GM23338 (cell line): ENCODE measurements at places on chromosomes 1 and 21. TPM values are rescaled to one million over a fixed set of nuclear protein-coding genes. Genes with fewer than 3 reads are reported as not detected.

- no peak overlapping the region for H3K27ac ChIP-seq
- DNase-seq, result no peak
- H3K36me3 ChIP-seq, result no peaks in the 10 kb centered on the region
- H3K4me3 ChIP-seq, result peak overlapping the region; percentile 53
- H3K4me1 ChIP-seq, result peaks cover 69% of the 10 kb centered on the region
- H3K27me3 ChIP-seq, result peaks cover 100% of the 10 kb centered on the region
These were observed 7.6 kb downstream of the SIM2 start for GRCh38 chr21:36706482-36706852.

Gene TMPRSS15
- total RNA-seq, result not detected in 2 replicates

- no peaks in the 10 kb centered on the region for H3K4me1 ChIP-seq
- H3K36me3 ChIP-seq, result no peaks in the 10 kb centered on the region
- H3K27me3 ChIP-seq, result no peaks in the 10 kb centered on the region
- no peak for DNase-seq
These were observed 159.5 kb downstream of the ETS2 start for GRCh38 chr21:38965241-38965640.

- no peak overlapping the region for H3K4me3 ChIP-seq
- no peaks in the 10 kb centered on the region for H3K36me3 ChIP-seq
- H3K27ac ChIP-seq, result no peak overlapping the region
These were observed 121.5 kb downstream of the XCL2 start for GRCh38 chr1:168422203-168422847.

GRCh38 chr1:16938351-16939321, 16.9 kb downstream of the CROCC start:
- peak overlapping the region; percentile 54 for H3K4me3 ChIP-seq
- no peaks in the 10 kb centered on the region for H3K27me3 ChIP-seq
- H3K27ac ChIP-seq, result peak overlapping the region; percentile 84; the same call in 1 of the 2 replicates
- peaks cover 7% of the 10 kb centered on the region for H3K4me1 ChIP-seq
- peak; percentile 96 for DNase-seq

GRCh38 chr1:13461977-13462376, 51.7 kb downstream of the PRAMEF20 start:
- H3K4me1 ChIP-seq, result no peaks in the 10 kb centered on the region
- no peaks in the 10 kb centered on the region for H3K36me3 ChIP-seq
- H3K27ac ChIP-seq, result no peak overlapping the region
- H3K27me3 ChIP-seq, result no peaks in the 10 kb centered on the region

- no peak overlapping the region for H3K4me3 ChIP-seq
- H3K36me3 ChIP-seq, result no peaks in the 10 kb centered on the region
- H3K4me1 ChIP-seq, result peaks cover 12% of the 10 kb centered on the region
- no peak for DNase-seq
- H3K27ac ChIP-seq, result no peak overlapping the region
These were observed 13.3 kb downstream of the LIX1L start for GRCh38 chr1:145944532-145944931.

DNA sequence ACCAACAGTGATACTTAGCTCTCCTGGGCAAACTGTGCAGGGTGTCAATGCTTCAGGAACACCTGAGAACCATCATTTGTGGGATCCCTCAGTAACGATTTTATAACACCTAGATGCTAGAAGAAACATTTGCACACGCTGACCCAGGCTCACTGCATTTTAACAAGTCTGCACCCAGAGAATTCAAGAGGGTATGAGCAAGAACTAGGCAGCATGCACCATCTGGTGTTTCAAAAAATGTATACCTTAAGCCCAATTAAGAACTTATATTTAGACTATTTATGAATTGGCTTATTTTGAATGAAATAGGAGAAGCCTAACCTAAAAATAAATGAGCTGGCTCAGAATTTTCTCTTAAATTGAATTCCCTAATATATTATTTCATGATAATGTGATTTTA, 400.5 kb downstream of the GPATCH2 start:
- no peaks in the 10 kb centered on the region for H3K36me3 ChIP-seq
- H3K27me3 ChIP-seq, result no peaks in the 10 kb centered on the region
- H3K27ac ChIP-seq, result no peak overlapping the region
- no peak overlapping the region for H3K4me3 ChIP-seq

- no peaks in the 10 kb centered on the region for H3K27me3 ChIP-seq
- H3K27ac ChIP-seq, result no peak overlapping the region
- no peak overlapping the region for H3K4me3 ChIP-seq
- H3K4me1 ChIP-seq, result no peaks in the 10 kb centered on the region
- peak; percentile 20 for DNase-seq
- no peaks in the 10 kb centered on the region for H3K36me3 ChIP-seq
These were observed 143.8 kb downstream of the DAB1 start for GRCh38 chr1:57279909-57280666.

GRCh38 chr1:178145605-178146004, 51.7 kb downstream of the RASAL2 start:
- no peak overlapping the region for H3K27ac ChIP-seq
- DNase-seq, result no peak
- no peaks in the 10 kb centered on the region for H3K27me3 ChIP-seq
- no peaks in the 10 kb centered on the region for H3K36me3 ChIP-seq
- H3K4me3 ChIP-seq, result no peak overlapping the region
- H3K4me1 ChIP-seq, result peaks cover 31% of the 10 kb centered on the region

Gene CYP4A11
- not detected in 2 replicates for total RNA-seq
